GF-D8 (cell line): ENCODE measurements at places on chromosomes 5 and 9.

GRCh38 chr5:153900703-153901395 lies 137.9 kb downstream of the FAM114A2 start:
- no peak for DNase-seq

GRCh38 chr9:34380511-34381315 lies 4.0 kb upstream of the MYORG start:
- DNase-seq, result peak; percentile 61

DNA sequence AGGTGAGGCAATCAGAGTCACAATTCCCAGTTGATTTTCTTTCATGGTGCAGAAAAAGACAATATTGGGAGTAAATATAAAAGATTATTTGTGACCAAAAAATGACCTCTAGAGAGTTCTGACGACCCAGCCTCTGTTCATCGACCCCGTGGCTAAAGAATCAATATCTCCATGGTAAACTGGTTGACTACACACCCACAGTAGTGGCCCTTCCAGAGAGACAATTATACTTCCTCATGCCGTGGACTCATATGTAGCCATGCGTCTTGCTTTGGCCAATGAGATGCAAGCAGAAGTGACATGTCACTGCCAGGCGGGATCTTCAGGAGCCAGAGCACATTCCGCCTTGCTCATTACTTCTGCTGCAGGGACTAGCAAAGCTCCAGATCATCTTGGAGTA lies 163.3 kb upstream of the RAD23B start:
- no peak for DNase-seq

DNA sequence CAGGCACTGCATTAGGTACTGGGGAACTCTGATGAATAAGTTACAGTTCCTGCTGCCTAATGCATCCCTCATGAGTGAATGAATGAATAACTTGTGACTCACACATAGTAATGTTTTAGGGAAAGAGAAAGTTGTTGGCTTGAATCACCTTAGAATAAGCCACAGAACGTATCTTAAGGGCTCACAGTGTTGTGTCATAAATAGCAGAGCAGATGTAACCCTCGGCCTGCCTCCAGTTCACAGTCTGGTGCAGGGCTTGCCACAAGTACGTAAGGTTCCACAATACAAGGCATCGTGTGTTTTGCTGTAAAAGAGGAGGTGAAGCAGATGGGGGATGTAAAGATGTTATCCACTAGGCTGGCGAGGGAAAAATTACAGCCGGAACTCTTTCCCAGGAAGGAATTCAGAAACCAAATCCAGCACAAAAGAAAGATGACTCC lies 218.7 kb downstream of the TRPM3 start:
- no peak for DNase-seq

GRCh38 chr9:70168521-70168920 lies 90.3 kb upstream of the SMC5 start:
- DNase-seq, result no peak

DNA sequence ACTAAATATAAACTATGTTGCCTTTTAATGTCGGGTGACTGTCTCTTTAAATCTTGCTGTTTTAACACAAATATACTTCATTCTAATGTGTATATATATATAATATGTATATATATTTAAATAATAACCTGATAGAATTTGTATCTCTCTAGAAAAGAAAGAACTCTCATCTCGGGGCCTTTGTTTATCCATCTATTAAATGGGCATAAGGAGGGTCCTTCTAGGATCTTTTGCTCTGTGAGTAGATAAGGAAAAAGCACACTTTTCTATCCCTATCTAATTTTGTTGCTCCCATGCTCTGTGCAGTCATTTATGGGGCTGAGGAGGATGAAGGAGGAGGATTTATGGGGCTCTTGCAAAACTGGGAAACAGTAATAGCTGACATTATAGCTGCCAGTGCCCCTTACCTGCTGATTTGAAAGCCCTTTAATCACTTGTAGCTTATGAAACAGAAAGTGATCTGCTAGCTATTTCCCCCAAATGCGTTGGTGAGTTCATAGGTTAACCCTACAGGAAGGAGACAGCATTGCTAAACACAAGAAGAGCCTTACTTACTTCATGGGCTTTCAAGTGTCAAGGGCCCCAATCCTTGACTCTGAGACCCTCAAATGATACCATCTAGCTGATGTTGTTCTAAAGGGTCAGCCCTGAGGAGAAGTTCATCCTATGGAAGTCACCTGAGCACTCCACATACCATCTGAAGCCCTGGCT lies 5.8 kb upstream of the PPARGC1B start:
- no peak for DNase-seq

GRCh38 chr9:5389109-5389732 lies 48.5 kb downstream of the PLGRKT start:
- DNase-seq, result peak; percentile 14

- no peak for DNase-seq
Observed at GRCh38 chr5:104817127-104817526, 1254.5 kb upstream of the NUDT12 start.

GRCh38 chr9:130898552-130898852 lies 1.9 kb upstream of the QRFP start:
- DNase-seq, result no peak

DNA sequence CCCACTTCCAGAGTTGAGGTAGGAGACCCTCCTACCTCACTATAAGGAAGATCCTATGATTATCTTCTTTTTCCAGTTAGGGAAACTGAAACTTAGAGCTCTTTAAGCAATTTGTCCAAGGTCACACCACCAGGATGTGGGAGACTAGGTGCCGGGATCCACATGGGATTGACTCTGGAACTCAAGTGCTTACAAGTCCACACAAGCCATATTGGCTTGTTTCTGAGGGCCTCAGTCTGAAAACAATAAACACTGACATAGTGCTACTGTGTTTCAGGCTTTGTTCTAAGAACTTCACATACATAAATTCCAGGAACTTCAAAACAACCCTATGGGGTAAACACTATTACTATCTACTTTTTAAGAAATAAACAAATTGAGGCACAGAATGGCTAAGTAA lies 481.3 kb downstream of the ZSWIM6 start:
- no peak for DNase-seq

GRCh38 chr5:151757233-151758140 lies 944 bp downstream of the ATOX1 start:
- DNase-seq, result no peak

DNA sequence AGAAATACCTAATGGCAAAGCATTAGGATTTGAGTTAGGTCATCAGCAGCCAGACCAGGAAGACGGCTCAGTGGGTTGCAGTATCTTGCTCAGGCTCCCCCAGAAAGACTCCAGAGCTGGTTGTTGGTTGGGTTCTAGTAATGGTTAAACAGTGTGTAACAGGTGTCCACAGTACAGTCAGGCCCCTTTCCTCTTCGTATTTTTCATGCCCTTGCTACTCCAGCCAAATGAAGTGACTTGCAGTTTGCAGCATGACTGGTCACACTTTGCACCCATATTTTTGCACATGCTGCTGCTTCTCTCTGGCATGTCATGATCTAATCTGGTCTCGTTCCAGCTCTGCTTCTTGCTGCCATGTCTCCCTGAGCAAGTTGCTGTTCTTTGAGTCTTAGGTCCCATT lies 60.6 kb upstream of the TRPC7 start:
- DNase-seq, result no peak

DNA sequence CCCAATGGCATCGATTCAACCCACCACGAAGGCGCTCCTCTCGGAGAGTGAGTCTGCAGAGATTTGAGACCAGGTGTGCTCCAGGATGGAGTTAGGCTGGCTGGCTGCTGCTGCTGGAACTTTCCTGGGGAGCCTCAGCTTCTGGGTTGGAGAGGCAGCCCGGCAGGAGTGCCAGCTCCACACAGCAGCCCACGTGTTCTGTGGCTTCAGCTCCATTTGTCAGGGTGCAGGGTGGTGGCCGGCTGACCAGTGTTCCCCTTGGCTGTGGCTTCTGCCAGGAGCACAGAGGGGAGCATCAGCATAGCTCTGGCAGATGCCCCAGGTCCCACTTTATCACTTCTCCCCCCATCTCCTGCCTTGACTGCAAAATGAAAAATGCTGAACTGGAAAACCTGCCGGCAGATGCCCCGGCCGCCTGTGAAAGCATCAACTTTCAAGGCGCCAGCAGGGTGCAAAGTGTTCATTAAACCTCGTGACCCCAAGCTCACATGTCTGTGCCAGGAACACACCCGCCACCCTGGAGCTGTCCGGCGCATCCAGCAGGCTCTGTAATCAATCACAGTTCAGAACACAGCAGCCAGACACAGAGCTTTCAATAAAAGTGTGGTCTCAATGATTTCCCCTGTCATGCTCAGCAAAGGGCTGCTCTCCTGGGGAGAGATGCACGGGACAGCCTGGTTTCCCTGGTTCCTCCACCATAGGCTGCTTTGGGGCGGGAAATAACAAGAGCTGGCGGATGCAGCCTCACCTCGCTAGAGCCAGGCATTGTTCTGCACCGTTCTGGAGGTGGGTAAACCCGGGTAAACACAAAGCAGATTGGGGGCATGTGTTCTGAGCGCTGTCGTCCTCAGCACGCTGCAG lies 53.2 kb downstream of the TRIP13 start:
- no peak for DNase-seq

GRCh38 chr9:42388846-42389245 lies 205.4 kb downstream of the SPATA31A6 start:
- DNase-seq, result no peak

GRCh38 chr5:135155616-135156214 lies 121.7 kb upstream of the PITX1 start:
- no peak for DNase-seq

DNA sequence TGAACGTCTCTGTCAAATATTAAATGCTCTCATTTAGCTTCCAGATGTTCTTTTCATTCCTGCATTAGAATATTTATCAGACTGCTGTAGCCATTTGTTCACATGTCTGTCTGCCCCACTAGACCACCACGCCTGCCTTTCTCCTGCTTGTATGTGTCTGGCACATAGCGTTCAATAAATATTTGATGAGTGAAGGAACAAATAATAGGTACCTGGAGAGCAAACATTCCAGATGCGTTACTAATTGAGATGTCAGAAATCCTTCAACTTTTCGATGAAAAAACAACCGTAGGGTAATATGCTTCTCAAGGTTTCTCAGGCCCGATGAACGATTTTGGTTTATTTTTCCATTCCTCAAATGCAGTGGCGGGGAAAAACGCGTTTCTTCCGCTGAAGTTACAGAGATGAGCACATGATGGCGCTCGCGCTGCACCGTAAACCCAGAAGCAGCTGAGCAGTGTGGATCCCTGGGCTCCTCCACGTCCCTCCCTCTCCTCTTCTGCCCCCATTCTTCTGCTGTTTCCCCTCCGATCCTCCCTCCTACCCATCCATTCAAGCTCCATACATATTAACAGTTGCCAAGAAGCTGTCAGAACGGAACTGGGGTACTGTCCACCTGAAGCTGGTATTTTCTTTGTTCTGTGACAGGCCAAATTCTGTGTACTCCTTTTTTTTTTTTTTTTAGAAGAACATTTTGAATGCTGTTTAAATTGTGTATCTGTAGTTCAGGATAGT lies 245.4 kb downstream of the MPDZ start:
- no peak for DNase-seq

- no peak for DNase-seq
Observed at GRCh38 chr9:81430727-81431126, 258.6 kb downstream of the TLE1 start.

GRCh38 chr5:126938466-126938865 lies 91.9 kb downstream of the MARCHF3 start:
- DNase-seq, result no peak

- no peak for DNase-seq
Observed at GRCh38 chr5:10654566-10654965, 90.7 kb downstream of the ANKRD33B start.

DNA sequence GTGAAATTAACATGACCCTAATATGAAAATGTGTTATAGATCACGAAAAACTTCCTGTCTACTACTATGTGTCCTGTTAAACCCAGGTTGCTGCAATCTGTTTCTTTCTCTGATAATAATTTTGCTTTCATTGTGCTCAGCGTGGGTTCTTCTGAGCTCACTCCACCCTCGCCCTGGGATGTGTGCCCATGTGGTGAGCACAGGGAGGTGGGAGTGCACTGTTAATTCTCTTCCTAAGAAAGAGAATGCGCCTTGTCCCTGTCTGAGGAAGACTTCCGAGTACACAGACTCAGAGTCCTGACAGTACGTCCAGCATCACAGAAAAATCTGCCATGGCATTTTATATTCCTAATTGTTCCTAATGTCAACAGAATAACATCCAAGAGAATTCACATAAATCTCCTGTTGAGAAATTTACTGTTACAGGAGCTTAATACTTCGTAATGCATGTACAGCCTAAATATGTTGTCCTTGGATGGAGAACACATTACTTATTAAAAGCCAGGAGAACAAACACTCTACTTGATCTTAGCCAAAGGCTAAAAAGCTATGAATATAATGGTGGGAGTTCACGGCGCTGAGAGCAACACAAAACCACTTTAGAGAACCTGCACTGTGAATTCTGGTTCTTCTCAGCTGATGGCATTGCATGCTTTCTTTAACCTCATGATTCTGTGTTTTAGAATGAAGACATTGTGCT lies 102.6 kb downstream of the PDE4D start:
- DNase-seq, result no peak

- DNase-seq, result peak; percentile 35
Observed at GRCh38 chr9:92377876-92378275, 26.5 kb downstream of the OGN start.

DNA sequence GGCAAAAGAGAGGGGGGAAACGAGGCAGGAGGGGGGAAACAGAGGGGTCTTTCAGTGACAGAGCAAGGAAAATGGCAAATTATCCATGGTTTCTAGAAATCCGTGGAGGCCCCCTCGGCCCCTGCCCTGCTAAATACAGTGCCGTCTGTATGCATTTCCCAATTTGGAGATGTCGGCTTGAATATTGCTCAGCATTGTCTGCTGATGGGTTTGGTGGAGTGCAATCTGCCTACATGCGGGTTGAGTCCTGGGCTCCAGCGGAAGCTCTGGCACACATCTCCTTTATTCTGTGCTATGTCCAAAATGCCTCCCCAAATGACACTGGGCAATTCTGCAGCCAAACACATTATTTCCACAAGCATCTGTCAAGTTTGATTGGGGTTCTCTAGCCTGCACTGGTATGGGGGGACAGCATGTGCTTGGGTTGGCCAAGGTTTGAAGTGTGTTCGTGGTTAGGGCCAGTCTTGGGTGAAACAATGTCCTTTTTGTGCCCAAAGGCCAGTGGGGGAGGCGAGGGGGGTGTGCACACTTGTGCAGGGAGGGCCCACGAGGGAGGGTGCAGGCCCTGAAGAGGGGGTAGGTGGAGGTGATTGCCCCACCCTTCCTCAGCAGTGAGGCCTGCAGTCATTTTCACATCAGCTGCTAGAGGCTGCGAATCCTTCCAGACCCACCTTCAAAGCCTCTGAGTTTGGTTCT lies 6.2 kb upstream of the NEUROG1 start:
- no peak for DNase-seq

GRCh38 chr5:72465601-72466563 lies 41.3 kb downstream of the ZNF366 start:
- no peak for DNase-seq

GRCh38 chr9:91948101-91948596 lies 1.9 kb downstream of the ROR2 start:
- no peak for DNase-seq

- DNase-seq, result no peak
Observed at GRCh38 chr5:91339063-91339705, 43.9 kb downstream of the ARRDC3 start.

DNA sequence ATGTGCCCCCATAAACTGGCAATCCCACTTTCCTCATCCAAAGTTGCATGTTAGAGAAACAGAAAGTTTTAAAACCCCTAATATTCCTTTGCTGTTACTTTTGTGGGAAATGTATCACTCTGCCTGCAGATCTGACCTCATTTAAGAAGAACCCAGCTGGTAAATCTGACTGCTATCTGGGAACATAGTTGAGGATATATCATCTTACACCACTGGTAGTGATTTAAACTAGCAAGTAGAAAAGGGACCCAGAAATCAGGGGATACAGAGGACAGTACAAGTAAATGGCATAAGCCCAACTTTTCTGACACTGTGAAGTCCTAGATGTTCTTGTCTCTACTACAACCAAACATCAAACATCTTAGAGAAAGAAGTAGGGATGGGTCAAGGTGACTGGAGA lies 1060.5 kb upstream of the DMAC1 start:
- DNase-seq, result no peak
